ENCODE measurements at places on chromosomes 7 and 10.

- DNase-seq: peak; percentile 36
Observed at GRCh38 chr7:75879771-75880184, 944 bp downstream of the RHBDD2 start.

GRCh38 chr7:115252461-115252860 lies 330.6 kb downstream of the MDFIC start:
- no peak for DNase-seq

- no peak for DNase-seq
Observed at GRCh38 chr7:140238778-140239652, 62.2 kb upstream of the KDM7A start.

DNA sequence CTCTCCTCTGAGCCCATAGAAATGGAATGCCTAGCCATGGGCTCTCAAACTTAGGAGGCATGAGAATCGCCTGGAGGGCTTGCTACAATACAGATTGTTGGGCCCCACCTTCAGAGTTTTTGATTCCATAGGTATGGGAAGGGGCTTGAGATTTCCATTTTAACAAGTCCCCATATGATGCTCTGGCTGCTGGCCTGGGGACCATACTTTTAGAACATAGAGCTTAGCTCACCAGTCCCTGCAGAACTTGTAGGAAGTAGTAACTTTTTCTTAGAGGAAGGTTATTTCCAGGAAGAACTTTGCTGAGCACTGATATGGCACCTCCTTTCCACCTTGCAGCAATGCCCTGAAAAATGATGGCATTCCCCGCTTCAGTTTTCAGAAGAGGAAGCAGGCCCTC lies 177.0 kb upstream of the ZMIZ1 start:
- no peak for DNase-seq

DNA sequence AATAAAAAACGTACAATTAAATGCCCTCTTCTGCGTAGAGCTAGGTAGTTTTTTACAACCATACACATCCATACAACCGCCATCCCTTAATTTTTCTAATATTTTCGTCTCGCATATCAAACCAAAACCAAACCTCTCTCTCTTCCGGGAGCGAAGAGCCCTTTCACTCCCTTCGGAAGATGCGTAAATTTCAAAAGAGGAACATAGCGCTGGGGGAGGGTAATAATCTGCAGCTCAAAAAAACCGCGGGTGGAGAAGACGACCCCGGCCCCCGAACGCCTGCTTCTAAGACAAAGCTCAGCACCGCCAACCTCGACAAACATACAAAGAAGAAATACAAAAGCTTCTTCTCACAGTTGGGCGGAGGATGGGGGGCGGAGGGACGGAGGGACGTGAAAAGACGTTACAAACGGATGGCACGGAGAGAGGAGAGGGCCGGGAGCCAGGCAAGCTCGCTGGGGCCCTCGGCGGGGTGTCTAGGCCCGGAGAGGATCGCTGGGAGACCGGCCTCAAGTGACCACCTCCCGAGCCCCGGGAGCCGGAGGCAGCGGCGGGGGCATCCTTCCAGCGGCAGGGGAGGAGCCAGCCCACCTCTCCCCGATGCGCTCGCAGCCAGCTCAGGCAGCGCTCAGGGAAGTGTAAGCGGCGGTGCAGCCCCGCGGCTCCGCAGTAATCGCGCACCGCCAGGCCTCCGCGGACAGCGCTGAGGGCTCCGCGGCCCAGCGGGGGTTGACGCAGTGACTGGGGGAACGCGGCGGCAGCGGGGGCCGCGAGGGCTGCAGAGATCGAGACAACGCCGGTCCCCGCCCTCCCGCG lies 851 bp downstream of the MKRN1 start:
- peak; percentile 46 for DNase-seq

DNA sequence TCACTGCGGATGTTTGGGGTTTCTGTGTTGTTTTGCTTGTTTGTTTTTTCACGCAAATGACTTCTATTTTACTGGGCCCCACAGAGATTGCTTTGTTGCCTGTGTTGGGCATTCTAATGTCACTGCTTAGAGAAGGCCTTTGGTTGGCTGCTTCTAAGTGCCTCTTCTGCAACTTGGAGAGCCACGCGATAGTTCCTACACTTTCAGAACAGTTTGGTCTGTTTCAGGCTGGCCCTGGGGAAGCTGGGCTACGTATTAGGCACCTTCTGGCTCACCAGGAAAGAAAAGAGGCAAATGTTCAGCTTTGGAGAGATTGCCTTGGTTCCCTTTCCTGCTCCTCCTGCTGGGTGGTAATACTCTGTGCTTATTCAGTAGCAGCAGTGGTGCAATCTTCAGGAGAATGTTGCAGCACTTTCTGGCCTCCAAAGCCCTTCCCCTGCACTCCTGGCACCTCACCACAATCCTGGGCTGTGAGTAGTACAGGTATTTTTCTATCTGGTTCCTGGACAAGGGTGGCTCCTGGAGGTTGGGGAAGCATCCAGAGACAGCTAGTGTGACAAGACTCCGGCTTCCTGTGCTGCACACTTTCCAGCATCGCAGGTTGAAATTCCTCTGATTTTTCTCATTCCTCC lies 1.2 kb downstream of the ANTXRL start:
- DNase-seq: no peak

DNA sequence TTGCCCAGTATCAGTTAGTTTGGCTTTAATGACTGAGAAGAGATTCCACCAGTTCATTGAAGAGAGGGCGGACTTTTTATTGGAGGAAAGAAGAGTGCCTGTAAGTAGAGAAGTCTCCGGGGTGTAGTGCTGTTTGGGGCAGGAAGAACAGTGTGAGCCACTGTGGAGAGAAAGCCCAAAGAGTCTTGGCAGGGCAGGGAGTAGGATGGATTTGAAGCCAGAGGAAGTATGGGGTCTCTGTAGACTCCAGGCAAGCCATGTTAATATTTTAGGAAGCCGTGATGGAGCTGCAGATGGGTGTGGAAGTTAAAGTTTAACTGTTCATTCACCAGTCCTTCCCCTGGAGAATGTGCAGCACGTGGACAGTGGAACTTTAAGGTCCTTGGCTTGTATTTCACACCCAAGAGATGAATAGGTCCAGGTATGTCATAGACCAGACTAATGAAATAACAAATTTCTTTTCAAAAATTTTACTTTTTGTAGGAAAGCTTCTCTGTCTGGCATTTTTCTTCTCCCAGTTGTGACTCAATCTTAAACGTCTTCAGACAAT lies 54.1 kb downstream of the TCF7L2 start:
- no peak for DNase-seq

DNA sequence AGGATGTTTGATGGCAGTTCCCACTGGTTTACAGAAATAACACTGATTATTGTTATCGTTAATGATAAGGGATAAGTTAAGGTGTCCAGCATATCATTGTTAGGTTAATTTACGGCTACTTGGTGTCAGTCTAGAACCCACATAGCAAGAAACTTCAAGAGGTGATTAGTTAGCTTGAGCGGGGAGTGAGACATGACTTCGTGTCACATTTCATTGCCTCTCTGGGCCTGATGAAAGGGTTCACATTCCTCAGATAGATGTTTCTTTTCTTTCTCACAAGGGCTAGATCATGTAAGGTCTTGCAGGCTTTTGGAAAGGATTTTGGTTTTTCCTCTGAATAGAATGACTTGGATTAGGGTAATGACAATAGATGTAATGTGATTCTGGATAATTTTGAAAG lies 26.7 kb downstream of the WAC start:
- no peak for DNase-seq

DNA sequence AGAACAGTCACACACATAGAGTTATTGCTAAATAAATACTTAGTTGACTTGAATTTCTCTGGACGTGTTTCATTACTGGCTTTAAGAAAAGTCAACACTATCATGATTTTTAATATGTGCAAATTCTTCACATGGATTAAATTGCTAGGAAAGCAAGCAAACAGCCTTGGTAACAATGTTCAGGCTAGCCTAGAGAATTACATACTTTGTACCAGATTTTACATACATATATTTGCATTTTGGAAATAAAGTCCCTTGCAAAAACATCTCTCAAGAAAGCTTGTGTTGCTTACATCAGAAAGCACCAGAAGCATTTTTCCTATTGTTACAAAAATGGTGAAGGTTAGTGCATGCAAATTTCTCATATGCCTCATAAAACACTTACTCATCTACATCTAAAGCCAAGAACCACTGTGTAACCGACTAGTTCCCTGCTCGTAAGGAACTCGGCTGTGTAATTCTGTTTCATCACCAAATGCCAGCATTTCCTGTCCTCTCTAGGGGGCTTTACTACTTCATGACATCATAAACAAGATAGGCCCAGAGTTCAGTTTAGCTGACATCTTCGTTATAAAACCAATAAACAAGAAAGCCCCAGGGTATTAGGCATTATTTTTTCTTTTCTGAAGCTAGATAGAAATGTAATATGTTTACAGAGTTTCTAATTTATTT lies 87.8 kb downstream of the CFAP58 start:
- DNase-seq: no peak

Measured in SK-MEL-5 (cell line).